EL (cell line): ENCODE measurements at places on chromosomes 7 and 10.
A peak's percentile ranks its signal among the peaks of the same experiment; 100 is the strongest.

DNA sequence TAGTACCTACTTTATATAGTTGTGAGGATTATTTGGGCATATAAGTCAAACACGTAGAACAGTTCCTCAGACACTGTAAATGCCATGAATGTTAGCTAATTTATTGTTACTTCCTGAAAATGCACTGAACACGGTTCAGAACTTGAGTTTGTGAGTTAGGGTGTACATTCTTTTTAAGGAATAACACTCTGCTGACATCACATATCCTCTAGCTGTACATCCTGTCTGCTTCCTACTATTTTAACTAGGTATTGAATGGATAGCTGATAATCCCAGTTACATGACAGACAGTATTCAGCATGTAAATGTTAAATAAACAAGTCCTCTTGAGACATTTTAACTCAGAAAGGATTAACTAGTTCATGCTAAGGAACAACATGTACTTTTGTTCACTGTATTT lies 16.0 kb downstream of the SAMD8 start:
- peak; percentile 65 for DNase-seq

- DNase-seq: no peak
Measured at GRCh38 chr10:72379062-72379461, 24.3 kb upstream of the DNAJB12 start.

GRCh38 chr7:70113536-70113935 lies 515.3 kb downstream of the AUTS2 start:
- DNase-seq: no peak

DNA sequence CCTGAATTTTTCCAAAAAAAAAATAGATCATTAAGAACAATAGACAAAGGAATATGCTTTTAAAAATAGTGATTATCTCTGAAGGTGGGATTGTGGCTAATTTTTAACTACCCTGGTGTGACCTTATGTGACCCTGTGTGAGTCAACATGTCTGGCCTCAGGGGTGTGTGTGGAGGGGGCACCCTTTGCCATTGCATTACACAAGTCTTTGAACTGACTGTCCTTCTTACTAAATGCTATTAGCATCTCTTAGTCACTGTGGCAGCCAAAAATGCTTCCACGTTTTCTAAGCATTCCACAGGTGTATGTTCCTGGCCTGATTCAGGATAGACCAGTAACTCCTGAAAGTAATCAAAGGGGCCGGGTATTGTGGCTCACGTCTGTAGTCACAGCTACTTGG lies 175.4 kb downstream of the MGMT start:
- DNase-seq: peak; percentile 31

DNA sequence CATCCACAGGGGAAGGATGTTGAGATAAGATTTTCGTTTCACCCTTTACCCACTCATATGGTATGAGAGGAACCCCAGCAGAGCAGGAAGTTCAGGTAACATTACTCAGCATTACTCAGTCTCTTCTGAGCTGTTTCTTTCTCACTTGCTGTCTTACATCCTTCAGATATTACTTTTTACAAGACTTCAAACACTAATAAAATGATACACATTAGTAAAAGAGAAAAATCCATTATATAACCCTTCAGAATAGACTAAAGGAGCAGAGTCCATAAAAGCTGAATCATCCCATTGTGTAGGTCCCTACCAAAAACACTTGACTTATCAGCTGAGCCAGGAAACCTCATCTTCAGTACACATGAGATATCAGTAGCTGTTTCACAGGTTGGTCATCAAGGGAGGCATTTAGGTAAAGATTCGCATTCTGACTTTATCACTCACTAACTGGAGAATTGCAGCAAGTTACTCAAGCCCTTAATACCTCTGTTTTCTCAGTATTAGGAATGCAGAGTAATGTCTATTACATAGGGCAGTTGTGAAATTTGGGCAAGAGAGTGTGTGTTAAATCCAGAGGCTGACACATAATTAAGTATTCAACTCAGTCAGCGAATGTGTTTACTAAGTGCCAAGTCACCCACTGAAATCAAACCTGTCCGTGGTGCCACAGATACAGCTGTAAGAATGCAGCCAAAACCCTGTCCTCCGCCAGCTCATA lies 44.7 kb downstream of the KLF6 start:
- DNase-seq: peak; percentile 30

GRCh38 chr7:87310790-87311419 lies 34.6 kb upstream of the CROT start:
- peak; percentile 13 for DNase-seq

DNA sequence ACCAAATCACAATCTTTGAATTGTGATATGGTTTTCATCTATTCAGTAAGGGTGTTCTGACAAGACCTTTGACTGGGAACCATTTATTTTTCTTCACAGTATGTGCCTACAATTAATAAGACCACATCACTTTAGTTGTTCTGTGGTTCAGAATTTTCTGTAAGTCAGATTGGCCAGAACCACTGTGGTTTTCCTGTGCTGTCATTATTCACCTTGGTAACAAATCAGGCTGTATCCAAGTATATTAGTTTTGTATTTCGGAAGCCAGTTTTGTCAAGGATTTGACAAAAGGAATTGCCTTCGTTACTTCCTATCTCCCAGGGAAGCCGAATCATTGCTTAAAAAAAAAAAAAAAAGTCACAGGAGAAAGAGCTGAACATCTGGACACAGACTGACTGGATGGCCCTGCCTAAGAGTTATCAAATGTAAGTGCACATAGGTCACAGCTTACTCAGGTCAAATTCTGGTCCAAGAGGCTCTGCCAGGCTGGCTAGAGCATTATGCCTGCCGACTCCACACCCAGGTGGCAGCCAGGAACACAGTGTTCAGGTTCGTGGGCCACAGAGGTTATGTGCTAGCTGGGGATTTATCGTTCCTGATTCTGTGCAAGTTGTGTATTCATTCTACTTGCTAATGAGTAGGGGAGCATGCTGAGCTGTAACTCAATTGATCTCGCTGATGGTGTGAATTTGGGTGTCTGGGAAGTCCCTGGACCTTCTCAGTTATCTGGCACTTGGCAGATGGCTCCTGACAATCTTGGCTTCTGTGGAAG lies 175.3 kb downstream of the JAZF1 start:
- no peak for DNase-seq

DNA sequence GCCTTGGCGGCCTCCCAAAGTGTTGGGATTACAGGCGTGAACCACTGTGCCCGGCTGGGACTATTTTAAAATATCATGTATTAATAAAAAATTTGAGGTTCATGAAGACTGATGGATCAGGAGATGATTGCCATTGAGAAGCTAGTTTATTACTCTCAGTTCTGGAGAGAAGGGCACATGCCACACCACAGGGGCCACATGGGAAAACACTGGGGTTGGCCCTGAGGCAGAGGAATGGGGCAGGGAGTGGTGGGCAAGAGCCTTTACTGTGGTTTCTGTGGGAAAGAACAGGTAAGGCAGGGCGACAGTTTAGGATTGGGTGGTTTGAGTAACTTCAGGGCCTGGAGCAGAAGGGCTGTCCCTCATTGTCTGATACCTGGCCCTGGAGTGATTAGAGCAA lies 6.8 kb upstream of the TBRG4 start:
- DNase-seq: no peak

GRCh38 chr7:76409537-76409936 lies at the start of gene SSC4D:
SSC4D (minus strand) TSS chr7:76409697; CDS start chr7:76404439, 5,258 bp downstream.
- DNase-seq: no peak

GRCh38 chr7:297611-298374 lies 7.8 kb downstream of the FOXL3 start:
- DNase-seq: no peak

DNA sequence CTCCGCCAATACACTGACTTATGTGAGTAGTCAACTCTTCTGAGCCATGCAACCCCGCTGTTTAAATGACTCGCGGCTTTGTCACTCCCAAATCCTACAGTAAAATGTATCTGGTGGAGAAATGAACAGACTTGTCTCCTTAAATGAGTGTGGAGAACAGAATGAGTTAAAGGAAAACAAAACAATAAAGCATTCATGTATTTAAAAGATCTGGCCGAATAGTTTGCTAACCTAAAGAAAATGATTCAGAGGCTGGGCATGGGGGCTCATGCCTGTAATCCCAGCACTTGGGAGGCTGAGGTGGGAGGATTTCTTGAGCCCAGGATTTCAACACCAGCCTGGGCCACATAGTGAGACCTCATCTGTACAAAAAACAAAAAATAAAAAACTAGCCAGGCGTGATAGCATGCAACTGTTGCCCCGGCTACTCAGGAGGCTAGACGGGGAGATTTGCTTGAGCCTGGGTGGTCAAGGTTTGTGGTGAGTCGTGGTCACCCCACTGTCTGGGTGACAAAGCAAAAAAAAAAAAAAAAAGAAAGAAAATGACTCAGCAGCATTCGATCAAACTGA lies 86.5 kb upstream of the PFKP start:
- DNase-seq: peak; percentile 47

DNA sequence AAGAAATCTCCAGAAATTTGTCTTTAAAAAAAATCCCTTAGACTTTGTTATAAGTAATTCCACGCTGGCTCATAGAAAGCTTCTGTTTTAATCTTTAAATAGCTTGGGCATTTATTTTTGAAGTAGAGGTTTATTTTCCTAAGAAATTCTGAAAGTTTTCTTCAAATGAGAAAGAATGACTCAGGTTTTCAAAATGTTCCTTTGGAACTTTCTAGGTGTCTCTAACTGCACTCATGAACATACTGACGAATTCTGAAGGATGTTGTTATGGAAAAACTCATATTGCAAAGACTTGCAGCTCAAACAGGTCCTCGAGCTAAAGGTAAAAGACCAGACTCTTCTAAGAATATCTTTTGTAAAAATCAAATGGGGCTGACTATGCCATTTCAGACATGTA lies 10.7 kb downstream of the DGKI start:
- DNase-seq: no peak

DNA sequence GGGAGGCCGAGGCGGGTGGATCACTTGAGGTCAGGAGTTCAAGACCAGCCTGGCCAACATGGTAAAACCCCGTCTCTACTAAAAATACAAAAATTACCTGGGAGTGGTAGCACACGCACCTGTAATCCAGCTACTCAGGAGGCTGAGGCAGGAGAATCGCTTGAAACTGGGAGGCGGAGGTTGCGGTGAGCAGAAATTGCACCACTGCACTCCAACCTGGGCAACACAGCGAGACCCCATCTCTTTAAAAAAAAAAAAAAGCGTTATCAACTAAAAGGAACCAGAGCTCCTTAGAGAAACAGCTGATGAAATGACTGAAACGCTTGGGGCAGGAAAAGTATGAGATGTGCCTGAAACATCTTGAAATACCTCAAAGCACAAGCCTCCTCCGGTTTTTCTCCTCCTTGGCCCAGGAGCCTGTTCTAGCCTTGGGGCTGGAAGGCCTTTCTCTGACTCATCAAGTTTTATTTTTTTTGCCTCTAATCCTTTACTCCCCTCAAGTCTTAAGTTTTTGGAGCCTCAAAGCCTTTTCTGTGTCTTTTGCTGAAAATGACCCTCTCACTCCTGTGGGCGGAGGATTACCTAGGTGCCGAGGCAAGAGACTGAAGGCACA lies 2.6 kb upstream of the METTL27 start:
- peak; percentile 82 for DNase-seq

- DNase-seq: peak; percentile 100
Measured at GRCh38 chr7:73894733-73895551, 34.0 kb downstream of the TMEM270 start.

GRCh38 chr7:47508389-47509380 lies 73.2 kb downstream of the TNS3 start:
- DNase-seq: peak; percentile 26

GRCh38 chr7:77157446-77157845 lies 35.0 kb downstream of the CCDC146 start:
- DNase-seq: no peak

- DNase-seq: no peak
Measured at GRCh38 chr10:6009150-6009549, 31.8 kb upstream of the IL15RA start.

- DNase-seq: no peak
Measured at GRCh38 chr7:31027161-31027965, 24.7 kb upstream of the ADCYAP1R1 start.

DNA sequence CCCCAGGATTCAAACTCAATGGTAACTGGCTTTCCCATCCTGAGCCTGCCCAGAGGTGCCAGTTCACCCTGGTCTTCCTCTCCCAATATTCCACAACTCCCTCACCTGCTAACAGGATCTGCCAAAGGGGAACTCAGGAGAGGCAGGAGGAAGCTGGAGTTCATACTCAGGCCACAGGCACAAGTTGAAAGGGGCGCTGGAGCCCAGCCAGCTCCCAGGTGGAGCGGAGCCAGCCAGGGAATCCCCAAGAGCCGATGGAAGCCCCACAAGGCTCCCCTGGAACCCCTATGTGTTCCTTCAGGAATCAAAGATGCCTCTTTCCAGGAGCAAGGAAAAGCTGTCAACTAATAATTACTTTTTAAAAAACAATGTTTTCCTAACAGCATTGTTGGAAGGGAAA lies 63.5 kb downstream of the SH3PXD2A start:
- no peak for DNase-seq

DNA sequence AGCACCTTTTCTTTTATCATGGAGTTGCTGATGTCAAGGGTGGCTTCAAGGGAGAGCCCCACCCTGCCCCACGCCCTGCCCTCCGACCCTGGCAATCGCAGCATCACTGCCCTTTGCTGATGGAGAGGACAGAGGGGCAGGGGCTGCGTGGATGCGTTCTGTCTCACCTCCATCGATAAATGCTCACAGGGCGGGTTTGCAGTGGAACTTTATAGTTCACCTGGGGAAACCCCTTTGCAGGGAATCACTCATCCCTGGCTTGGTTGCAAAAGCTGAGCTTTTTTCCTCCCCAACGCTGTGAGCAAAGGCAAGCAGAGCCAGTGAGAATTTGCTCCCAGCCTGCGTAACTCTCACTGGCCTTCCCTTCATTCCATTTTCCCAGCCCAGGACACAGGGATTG lies 176.8 kb downstream of the WDR37 start:
- no peak for DNase-seq

DNA sequence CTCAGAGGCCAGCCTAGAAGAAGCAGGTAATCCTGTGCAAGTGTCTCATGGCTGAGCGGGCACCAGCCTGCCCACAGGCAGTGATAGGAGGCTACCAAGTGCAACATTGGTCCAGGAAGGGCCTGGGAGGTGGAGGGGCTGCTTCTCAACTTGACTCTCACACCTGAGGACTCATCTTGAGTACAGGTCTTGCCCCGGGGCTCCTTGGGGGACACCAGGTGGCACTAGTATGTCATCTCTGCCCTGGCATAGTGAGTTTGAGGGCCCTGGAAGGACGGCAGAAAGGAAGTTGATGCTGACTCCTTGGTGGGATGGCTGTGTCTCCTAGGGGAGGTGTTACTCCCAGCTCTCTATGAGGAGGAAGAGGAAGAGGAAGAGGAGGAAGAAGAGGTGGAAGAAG lies 2.3 kb downstream of the CCDC136 start:
- no peak for DNase-seq

DNA sequence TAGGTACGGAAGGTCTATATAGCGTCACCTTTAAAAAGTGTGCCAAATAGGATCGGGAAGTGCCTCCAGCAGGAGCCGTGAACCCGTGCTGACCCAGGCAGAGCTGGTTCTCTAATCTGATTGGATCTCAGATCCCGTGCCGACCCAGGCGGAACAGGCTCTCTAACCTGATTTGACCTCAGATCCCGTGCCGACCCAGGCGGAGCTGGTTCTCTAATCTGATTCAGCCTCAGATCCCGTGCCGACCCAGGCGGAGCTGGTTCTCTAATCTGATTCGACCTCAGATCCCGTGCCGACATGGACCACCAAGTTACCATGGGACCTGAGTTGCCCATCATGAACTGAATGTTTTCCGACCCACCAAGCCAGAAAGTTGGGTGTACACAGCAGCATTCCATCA lies 463.9 kb downstream of the PTPRN2 start:
- DNase-seq: no peak
